Osteoblast (primary cell): ENCODE measurements at places on chromosomes 1 and 21.

GRCh38 chr1:150582371-150582770 lies 3.0 kb upstream of the MCL1 start:
- no peak overlapping the region for H3K27ac ChIP-seq
- DNase-seq, result peak; percentile 76
- peaks cover 7% of the 10 kb centered on the region for H3K4me1 ChIP-seq
- no peaks in the 10 kb centered on the region for H3K27me3 ChIP-seq
- H3K4me3 ChIP-seq, result no peak overlapping the region

- H3K27ac ChIP-seq, result no peak overlapping the region
- no peak overlapping the region for H3K4me3 ChIP-seq
- DNase-seq, result no peak
- no peaks in the 10 kb centered on the region for H3K36me3 ChIP-seq
Observed at GRCh38 chr21:39659070-39659815, 46.5 kb downstream of the B3GALT5 start.

DNA sequence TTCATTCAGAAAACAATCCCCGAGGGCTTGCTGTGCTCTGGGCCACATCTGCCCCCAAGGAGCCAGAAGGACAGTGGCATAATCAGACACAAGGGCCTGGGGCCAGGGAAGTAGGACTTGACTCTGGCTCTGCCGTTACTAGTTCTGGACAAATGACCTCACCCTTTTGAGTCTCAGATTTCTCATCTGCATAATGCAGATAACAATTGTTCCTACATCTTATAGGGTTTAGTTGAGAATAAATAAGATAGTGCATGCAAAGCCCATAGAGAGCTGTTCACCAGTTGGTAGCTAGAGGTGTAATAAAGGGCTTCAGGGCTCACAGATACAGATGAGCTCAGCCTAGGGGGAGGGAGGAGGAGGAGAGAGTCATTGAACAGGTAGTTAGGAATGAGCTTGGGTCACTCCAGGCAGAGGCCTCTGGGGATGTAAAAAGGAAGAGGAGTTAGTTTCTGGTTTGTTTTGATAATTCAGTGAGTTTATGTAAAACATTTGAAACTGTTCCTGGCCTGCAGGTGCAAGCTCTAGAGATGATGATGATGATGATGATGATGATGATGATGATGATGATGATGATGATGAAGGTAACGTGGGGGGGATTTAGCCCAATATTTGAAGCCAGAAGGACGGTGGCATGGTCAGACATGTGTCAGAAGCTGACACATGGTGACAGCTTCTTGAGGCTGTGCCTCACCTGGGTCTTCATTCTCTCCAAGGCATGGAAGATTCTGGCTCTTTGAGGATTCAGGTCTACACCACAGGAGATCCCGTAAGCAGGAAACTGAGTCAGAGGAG lies 858 bp downstream of the LACTBL1 start:
- no peak for DNase-seq
- H3K4me1 ChIP-seq, result peaks cover 9% of the 10 kb centered on the region
- H3K4me3 ChIP-seq, result no peak overlapping the region
- H3K27me3 ChIP-seq, result peaks cover 44% of the 10 kb centered on the region
- H3K27ac ChIP-seq, result no peak overlapping the region
- H3K36me3 ChIP-seq, result no peaks in the 10 kb centered on the region

DNA sequence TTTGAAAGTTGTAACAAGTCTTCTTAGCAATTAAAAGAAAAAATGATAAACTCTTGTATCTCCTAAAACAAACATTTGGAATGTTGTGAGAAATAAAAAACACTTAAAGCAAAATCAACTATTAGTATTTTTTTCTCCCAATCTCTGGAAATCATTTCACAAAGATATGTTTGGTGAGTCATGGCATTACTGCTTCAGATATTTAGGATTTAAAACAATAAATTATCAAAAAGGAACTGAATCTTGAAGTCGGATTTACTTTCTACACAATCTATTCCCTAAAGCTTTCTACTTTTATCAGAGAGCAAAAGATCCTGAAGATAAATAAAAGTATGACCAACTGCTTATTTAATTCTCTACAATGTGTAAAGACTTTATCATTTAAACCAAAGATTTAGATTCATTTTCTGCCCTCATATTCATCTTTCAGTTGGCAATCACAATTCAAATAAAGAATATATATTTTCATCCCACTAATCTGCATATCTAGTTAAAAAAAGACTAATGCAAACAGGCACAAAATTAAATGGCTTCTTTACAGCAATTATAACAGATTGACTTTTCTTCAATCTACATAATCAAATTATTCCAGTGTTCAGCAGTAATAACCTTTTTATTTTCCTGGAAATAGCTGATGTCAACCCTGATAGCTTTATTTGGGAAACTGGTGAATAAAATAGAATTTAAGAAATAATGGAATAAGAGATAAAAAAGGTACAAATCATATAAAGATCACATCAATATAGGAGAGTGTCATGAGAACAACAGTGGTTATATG lies 230.0 kb downstream of the COP1 start:
- no peaks in the 10 kb centered on the region for H3K36me3 ChIP-seq
- peaks cover 32% of the 10 kb centered on the region for H3K4me1 ChIP-seq
- H3K27me3 ChIP-seq, result no peaks in the 10 kb centered on the region
- no peak for DNase-seq

DNA sequence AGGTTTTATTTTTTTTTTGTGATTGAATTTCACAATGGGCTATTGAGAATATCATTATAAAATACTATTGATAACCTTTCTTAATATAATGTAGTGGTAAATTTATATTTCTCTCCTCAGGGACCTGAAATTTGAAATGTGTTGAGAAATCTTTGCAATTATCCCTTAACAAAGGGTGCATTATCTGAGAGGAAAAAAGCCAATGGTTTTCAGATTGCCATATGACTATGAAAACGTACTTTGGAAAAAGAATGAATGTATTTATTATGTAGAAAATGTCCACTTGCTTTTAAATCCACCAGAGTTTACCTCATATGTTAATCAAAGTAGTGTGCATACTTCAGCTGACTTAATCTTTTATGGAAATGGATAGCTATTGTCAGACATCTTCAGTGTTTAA lies 441.1 kb downstream of the AMY1C start:
- no peak overlapping the region for H3K4me3 ChIP-seq
- no peak overlapping the region for H3K27ac ChIP-seq
- H3K4me1 ChIP-seq, result no peaks in the 10 kb centered on the region
- H3K36me3 ChIP-seq, result no peaks in the 10 kb centered on the region
- no peaks in the 10 kb centered on the region for H3K27me3 ChIP-seq
- DNase-seq, result no peak

DNA sequence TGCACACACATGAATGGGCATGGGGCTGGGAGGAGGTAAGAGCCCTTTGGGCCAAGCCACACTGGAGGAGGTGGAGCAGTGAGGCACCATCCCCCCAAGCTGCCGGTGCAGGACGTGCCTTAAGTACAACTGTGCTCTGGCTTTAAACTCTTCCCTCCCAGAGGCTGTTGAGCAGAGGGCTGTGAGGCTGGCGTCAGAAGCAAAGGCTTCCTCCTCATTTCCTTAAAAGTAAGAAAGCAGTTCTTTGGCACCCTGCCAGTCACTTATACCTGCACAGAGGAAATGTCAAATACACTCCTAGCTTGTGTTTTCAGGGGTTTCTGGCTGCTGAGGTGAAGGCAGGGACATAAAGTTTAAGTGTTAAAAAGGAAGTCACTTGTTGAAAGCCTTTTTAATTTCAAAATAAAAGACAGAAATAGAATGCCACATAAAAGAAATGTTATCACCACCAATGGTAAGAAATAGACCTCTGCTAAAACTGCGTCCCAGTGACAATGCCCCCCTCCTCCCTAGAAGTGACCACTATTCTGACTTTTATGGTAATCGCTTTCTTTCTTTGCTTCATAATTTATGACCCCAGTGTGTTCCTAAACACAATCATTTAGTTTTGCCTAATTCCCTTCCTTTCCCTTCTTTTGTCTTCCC lies 33.0 kb downstream of the LAMC2 start:
- no peaks in the 10 kb centered on the region for H3K36me3 ChIP-seq
- no peaks in the 10 kb centered on the region for H3K27me3 ChIP-seq
- H3K4me1 ChIP-seq, result no peaks in the 10 kb centered on the region
- DNase-seq, result no peak
- no peak overlapping the region for H3K4me3 ChIP-seq

DNA sequence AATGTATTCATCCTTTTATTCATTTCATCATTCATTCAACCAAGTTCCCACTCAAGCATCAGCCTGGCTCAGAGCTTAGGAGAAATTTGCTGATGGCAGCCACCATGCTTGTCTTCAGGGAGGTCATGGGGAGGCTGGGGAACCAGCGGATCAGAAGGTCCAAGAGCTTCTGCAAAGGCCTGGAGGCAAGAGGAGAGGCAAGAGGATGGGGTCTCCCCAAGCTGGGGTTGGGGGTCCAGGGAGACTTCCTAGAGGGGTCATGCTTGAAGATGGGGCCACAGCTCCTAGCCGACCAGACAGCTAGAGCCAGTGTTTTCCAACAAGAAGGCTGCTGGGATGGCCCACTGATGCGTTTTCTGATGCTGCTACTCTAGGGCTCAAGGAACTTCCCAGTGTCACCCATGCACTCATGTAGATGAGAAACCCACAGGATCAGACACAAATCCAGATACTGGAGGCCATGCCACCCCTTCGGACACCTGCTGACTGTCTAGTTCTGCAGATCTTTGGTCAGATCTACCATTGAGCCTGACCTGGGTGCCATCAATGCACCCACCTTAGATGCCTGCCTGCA lies 315.2 kb downstream of the AJAP1 start:
- H3K27me3 ChIP-seq, result no peaks in the 10 kb centered on the region
- H3K4me3 ChIP-seq, result no peak overlapping the region
- no peaks in the 10 kb centered on the region for H3K4me1 ChIP-seq
- no peak for DNase-seq

DNA sequence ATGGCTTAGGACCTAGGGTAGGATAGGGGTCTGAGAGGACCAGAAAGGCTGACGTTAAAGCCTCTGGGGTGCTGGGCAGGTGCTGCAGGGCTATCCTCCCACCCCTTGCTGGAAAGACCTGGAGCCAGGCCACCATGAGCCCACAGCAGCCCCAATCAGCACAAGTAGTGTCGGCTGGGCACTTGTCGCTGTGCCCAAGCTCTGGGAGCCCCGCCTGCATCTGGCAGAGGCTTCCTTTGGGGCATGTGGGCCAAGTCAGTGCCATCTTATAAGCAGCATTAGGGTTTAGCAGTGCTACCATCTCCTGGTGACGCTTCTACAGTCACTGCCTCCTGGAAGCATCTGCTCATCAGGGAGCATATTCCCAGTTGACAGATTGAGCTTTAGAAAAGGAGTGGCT lies 31.3 kb downstream of the MAN1C1 start:
- no peaks in the 10 kb centered on the region for H3K36me3 ChIP-seq
- H3K27ac ChIP-seq, result no peak overlapping the region
- H3K27me3 ChIP-seq, result peaks cover 56% of the 10 kb centered on the region
- peaks cover 2% of the 10 kb centered on the region for H3K4me1 ChIP-seq

DNA sequence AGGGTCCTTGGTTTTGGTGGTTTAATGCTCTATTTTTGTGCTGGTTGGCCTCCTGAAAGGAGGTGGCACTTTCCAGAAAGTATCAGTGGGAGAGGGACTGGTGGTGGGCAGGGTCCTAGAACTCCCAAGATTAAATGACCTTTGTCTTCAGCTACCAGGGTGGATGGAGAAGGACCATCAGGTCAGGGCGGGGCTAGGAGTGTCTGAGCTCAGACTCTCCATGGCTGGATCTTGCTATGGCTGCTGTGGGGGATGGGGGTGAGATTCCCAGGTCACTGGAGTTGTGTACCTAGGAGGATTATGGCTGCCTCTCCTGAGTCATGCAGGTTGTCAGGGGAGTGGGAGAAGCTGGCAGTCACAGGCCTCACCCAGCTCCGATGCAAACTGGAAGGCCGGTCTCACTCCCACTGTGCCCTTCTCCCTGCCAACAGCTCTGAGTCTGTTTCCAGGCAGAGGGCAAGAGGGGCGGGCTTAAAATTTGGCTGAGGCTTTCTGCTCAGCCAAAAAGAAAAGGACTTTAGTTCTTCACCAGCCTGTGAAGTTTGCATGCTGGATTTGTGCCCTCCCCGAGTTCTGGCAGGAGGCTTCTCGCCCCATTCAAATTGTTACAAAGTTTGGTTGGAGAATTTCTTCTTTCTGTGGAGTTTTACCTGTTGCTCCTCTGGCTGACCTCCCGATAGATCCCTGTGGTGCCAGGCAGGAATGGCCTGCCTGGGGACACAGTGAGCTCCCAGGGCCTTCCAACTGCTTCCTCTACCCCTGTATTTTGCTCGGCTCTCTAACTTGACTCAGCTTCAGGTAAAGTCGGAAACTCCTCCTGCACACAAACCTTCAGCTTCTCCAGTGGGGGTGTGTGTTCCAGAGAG lies 13.1 kb upstream of the KYAT3 start:
- no peak overlapping the region for H3K4me3 ChIP-seq
- no peaks in the 10 kb centered on the region for H3K4me1 ChIP-seq
- H3K27me3 ChIP-seq, result no peaks in the 10 kb centered on the region
- peaks cover 30% of the 10 kb centered on the region for H3K36me3 ChIP-seq
- DNase-seq, result no peak
- H3K27ac ChIP-seq, result no peak overlapping the region

DNA sequence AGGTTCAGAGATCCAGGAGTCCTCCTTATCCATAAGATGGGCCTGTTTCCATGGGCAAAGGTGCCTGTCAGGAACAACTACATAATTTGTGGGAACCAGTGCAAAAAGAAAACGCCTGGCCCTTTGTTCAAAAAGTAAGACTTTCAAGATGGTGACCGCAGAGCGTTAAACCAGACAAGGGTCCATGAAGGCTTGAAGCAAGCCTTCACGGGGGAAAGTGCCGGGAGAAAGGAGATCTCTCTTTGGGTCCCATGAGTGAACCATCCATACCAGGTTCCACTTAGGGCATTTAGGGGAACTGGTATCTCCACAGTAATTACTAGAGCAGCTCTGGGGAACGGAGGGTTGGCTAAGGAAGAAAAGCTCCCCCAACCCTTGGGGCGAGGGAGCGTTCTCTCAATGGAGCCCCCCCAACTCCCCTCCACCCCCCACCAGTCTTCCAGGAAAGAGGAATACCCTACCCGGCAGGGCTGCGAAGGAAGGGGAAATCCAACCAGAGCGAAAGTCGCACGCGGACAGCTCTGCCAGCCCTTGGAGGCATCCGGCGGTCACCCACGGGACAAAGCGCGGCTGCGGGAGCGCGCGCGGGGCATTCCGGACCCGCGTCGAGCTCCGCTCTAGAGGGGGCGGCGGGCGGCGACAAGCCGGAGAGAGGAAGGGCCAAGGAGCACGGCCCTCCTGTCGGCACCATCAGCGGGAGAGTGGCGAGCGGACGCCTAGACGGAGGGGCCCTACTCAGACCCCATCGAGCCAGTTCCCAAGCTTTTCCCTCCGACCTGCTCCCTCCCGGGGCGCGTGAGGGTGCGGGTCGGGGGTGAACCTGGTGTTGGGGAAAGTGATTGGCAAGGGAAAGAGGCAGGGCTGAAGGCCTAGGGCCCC lies 687 bp upstream of the RASSF5 start:
- H3K36me3 ChIP-seq, result no peaks in the 10 kb centered on the region
- peak; percentile 75 for DNase-seq
- H3K27ac ChIP-seq, result no peak overlapping the region
- H3K4me3 ChIP-seq, result peak overlapping the region; percentile 66
- H3K4me1 ChIP-seq, result peaks cover 34% of the 10 kb centered on the region
- H3K27me3 ChIP-seq, result peaks cover 24% of the 10 kb centered on the region
